ENCODE measurements at places on chromosomes 2 and 18.

- no peak for DNase-seq
These were observed 1.3 kb downstream of the TAF1B start for GRCh38 chr2:9844576-9844975.

DNA sequence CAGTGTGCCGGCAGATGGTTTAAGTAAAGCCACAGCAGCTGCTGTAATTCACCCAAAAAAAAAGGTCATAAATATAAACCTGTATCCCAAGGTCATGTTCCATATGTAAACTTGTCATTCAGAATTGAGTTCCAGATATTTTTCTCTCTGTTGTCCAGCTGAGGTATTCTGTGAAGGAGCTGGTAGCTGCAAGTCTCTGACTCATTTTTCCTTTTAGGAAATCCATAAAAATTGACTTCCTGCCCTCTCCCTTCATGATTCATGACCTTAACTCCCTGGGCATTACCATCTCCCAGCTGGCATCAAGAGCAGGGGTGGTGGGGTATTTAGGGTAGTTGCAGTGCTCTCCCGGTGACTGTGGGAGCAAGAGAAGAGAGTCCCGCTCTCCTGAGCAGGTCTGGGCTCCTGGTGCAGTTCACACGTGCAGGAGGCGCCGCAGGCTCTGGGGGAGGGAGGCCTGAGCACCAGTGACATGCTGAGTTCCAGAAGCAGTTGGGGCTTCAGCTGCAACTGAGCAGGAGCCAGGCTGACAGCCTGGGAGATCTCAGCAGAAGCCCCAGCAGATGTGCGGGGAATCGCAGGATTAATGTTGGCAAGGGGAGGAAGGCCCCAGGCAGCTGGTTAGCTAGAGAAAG lies 192.6 kb downstream of the MGAT5 start:
- no peak for DNase-seq

DNA sequence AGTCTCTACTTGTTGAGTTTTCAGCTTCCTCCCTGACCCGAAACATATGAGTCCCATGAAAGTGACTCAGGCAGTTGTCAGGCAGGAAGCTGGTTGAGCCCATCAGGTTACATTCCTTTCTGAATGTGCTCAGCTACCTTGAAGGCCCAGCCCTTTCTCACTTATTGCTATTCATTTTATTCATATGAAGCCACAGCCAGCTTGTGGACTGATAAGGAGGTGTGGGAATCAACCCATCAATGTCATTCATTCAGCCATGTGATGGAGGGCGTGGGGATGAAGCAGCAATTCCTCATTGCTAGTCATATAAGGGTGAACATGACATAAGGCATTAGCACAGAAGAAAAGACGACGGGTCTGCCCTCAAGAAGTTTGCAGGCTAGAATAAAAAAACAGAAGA lies 5.3 kb upstream of the VPS4B start:
- no peak for DNase-seq

DNA sequence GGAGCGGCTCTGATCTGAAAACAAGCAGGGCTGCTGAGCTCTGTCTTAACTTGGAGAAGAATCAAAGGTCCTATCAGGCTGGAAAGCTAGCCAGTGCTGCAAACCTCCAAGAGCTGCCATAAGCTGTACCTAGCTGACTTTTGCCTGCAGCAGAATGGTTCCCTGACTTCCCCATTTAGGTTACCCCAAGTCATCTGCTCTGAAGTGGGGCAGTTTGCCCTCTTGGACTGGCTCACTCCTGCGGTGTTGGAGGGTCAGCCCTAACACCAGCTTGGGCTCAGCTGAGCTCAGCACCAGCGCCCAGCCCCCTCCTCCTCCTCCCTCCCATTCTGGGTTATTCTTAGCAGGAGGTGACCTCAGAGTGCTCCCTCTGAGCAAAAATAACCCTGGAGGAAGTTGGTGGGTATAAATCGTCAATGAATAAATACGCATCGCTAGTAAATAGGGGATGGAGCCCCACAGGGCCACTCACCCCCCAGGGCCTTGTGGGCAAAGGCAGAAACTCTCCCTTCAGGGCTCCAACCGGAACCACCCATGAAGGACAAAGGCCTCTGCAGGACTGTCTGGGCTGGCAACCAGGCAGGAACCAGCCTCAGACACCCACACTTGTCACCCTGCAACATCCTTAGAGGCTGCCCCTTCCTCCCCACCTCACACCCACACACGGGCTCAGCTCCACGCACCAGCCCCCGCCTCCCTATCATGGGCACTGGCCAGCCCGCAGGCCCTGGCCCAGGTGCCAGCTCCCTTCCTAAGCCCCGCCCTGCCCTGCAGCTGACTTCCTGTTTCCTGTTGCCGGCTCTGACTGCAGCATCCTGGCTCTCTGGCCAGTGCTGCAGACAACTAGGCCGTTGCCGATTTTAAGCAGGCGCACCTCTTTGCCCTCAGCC lies 46.9 kb downstream of the DNMT3A start:
- DNase-seq = peak; percentile 81

DNA sequence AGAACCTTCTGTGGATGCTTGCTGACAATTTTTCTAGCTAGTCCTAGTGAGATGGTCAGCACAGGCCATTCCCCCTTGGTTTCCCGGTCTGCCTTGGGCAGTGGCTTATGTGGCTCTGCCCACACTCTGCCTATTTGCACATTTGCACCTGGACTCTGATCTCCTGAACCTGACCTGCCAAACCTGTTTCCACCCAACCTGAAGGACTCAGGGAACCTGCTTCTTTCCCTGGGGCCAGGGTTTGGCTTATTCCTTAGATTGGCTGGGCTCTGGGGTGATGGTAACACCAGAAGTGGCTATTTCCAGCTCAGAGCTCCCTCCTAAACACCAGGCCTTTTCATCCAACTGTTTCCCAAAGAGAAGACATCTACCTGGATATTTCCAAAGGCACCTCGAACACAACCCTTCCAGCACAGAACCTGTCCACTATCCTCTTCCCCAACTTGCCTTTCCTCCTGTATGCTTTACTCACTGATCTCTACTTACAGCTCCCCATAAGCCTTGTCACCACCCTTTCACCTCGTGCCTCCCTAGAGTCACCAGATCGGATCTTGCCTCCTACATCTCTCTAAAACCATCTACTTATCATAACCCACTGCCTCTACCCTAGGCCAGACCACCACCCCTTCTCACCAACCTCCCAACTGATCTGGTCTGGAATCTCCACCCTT lies 5.8 kb upstream of the MTA3 start:
- DNase-seq = no peak

- DNase-seq = no peak
These were observed 344.6 kb downstream of the NRXN1 start for GRCh38 chr2:50687327-50687726.

GRCh38 chr2:138910427-138910826 lies 130.2 kb upstream of the NXPH2 start:
- DNase-seq = no peak

DNA sequence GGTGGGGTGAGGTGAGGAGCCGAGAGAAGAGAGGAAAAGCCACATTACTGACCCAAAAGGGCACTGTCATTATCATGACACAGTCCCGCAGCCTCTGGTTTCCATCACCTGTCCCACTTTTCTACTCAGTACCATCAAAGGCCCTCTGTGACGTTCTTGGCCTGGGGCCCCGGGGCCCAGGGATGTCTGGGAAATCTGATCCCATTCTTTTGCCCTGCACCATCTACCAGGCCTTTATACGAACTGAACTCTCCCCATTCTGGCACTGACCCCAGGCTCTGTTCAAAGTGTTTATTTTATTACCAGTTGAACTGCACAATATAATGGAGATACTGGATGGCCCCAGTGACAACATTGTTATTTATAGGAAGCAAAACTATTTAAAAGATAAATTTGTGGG lies 89.1 kb downstream of the COL6A3 start:
- DNase-seq = no peak

DNA sequence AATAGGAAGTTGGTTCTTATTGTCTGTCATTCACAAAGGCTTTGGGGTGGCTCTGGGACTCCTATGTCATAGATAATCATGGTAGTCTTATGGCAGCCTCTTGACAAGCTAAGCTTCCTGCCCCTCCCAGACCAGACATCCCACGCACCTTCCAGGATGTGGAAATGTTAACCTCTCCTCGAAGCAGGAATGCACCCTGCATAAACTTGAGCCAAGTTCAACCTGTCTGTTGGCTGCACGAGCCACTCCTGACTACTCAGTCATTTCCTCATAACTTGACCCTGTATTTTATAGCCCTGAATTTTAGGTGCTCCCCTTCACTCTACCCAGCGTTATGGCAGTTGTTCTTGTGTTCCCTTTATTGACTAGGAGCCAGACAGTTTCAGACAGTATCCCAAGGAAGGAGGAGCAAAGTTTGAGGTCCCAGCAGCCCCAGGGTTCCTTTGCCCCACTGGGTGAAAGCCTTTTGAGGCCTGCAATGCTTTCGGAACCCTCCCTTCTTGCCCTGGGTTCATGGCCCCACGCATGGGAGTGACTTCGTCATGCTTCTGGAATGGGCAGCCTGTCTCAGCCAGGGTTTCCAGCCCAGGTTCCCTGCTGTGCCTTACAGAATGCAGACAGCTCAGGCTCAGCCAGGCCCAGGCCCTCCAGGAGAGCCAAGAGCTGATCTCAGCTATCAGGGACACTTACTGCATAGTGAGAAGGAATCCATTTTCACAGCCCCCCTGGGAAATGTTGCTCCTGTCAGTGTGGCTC lies 15.6 kb upstream of the INO80C start:
- DNase-seq = no peak

DNA sequence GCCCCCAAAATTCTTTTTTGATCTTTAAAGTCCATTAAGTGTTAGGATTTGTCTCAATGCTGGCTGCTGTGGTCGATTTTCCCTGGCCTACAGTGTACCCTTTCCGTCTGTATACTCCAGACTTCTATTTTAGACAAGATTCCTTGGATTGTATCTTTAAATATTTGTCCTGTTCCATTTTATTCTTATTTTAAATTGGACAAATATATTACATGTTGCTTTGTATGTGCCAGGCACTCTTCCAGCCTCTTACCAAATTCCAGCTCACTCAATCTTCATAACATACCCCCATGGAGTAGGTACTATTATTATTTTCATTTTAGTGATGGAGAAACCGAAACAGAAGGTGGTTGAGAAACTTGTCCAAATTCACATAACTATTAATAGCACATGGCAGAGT lies 58.1 kb downstream of the VWA3B start:
- DNase-seq = no peak

DNA sequence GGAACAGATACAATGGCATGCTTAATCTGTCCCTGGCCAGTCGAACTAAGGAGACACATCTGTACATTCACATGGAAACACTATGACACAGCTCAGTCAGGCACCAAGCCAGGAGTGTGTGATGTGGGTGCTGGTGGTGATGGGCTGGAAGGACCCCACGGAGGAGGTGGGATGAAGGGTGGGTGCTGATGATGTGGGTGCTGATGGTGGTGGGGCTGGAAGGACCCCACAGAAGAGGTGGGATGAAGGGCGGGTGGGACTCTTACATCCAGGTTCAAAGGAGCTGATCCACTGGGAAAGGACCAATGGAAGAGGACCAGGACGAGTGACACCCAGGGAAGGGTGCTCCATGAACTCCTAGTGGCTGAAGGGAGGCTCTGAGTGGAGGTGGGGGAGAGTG lies 34.8 kb upstream of the ACAA2 start:
- DNase-seq = no peak

All from sciatic nerve (tissue), 2 donors.